ENCODE measurements at places on chromosomes 7 and 10.

GRCh38 chr10:33032654-33033151, 74.7 kb upstream of the ITGB1 start:
- peak; percentile 42 for DNase-seq

DNA sequence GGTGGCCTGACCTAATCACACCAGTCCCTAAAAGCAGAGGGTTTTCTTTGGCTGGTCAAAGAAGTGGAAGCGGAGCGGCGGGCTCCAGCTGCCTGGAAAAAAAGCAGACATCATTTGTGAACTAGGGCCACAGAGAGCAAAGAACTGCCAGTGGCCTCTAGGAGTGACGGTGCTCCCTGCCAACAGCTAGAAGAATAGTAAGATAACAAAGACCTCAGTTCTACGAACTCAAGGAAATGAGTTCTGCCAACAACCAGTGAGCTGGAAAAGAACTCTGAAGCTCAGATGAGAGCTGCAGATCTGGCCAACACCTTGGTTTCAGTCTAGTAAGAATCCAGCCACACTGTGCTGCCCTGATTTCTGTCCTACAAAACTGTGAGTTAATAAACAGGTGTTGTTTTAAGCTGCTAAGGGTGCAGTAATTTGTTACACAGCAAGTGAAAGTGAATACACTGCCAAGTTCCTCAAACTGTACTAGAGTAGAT, 178.0 kb downstream of the SRPK2 start:
- DNase-seq, result no peak

GRCh38 chr7:90677486-90678404, 81.6 kb downstream of the CDK14 start:
- DNase-seq, result no peak

DNA sequence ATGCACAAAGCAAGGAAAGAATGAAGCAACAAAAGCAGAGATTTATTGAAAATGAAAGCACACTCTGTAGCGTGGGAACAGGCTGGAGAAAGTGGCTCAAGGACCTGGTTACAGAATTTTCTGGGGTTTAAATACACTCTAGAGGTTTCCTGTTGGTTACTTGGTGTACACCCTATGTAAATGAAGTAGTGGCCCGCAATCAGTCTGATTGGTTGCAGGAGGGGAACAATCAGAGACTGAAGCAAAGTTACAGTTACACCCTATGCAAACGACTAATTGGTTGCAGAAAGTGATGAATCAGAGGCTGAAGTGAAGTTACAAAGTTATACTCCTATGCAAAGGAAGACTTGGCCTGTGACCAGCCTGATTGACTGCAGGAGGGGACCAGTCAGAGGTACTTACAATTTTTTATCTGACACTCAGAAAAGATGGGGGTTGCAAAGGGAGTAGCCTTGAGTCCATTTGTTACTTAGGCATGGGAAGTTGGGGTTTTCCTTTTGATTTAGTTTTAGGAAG, 3.6 kb upstream of the MTPN start:
- DNase-seq, result peak; percentile 25

GRCh38 chr10:74875068-74875467, 48.7 kb downstream of the KAT6B start:
- DNase-seq, result no peak

DNA sequence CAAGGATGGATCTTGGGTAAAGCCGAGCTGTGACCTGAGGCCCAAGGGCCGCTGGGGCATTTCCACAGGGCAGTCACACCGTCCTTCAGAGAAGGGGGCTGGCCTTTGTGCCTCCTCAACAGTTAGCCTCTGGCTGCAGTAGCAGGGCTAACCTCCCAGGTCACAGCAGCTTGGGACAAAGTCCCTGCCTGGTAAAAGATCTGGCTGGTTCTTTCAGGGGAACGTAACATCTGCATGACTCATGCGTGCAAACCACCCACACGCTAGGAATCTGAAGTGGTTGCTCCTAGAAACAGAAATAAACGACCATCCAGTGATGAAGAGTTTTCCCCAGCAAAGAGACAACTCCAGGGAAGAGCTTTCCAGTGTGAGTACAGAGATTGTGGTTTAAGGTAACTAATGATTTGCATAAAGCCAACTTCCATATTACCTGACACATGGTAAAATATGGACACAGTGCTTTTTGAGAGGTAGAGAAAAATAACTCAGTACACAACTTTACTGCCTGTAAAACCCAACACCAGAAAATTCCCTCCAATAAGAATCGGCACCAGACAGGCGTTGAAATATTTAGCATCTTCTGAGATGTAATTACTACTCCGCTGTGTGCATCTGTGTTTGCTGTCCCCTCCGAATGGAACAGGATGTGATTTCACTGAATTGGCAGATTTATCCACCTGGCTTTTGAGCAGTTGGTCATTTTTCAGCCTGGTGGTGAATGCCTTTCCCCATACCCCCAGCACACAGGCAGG, 84.9 kb upstream of the ADRB1 start:
- peak; percentile 94 for DNase-seq

GRCh38 chr10:114307731-114308130, 68.7 kb downstream of the VWA2 start:
- DNase-seq, result no peak

- no peak for DNase-seq
Measured at GRCh38 chr7:23347033-23347681, 48.0 kb downstream of the MALSU1 start.

- no peak for DNase-seq
Measured at GRCh38 chr10:1043532-1043995, 5.4 kb downstream of the IDI1 start.

DNA sequence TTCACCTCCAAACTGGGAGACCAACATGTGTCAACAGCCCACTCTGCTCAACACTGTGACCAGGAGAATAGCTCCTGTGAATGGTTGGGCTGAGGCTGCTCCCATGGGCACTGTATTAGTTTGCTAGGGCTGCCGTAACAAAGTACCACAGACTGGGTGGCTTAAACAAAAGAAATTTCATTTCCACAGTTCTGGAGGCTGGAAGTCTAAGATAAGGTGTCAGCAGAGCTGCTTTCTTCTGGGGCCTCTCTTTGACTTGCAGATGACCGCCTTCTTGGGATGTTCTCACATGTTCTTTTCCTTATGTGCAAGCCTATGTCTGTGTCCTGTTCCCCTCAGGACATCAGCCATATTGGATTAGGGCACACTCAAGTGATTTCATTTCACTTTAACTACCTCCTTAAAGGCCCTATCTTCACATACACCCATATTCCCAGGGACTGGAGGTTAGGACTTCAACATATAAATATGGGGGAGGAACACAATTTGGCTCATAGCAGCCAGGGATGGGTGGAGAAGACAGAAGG, 90.3 kb downstream of the CPED1 start:
- no peak for DNase-seq

- no peak for DNase-seq
Measured at GRCh38 chr10:10818082-10818481, 199.6 kb upstream of the CELF2 start.

- no peak for DNase-seq
Measured at GRCh38 chr10:71052076-71052660, 160.2 kb upstream of the UNC5B start.

DNA sequence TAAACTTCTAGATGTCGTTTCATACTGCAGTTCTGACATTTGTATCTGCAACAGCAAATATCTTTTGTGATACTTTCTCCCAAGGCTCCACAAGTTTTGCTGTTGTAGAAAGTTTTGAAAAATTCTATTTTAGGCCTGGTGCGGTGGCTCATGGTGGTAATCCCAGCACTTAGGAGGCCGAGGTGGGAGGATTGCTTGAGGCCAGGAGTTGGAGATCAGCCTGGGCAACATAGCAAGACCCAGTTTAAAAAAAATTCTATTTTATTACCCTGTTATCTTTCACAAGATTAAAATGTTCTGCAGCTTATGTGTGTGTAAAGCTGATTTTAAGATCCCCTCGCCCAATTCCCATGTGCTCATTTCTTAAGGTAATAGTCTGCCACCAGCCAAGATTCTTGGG, 1.4 kb downstream of the SND1 start:
- no peak for DNase-seq

DNA sequence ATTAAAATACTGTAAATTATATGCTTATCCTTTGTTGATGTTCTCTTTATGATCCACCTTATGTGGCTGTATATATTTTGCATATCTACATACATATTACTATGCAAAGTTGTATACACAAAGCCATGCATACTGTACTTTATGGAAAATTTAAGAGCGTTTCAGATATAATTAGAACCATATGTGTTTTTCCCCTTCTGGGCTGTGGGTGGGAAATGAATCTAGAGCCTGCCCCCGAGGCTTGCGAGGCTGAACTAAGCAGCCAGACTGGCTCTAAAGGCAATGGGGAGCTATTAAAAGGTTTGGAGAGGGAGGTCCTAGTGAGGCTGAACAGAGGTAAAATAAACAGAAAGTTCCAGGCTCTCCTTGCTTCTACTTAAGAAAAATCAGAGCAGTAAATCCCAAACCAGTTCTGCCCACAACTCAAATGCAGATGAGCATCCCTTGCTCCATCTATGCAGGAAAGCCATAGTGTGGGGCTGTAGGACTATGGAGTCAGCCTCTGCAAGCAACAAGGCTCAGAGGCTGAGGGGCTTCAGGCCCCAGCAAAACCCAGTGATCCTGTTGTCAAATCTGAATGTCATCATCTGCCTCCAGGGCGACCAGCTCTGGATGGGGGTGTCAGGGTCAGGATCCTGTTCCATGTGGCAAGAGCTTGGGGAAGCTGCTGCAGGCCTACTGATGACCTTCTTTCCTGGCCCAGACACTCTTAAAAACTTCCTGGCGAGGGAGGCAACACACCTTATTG, 14.1 kb upstream of the DDIT4 start:
- no peak for DNase-seq

DNA sequence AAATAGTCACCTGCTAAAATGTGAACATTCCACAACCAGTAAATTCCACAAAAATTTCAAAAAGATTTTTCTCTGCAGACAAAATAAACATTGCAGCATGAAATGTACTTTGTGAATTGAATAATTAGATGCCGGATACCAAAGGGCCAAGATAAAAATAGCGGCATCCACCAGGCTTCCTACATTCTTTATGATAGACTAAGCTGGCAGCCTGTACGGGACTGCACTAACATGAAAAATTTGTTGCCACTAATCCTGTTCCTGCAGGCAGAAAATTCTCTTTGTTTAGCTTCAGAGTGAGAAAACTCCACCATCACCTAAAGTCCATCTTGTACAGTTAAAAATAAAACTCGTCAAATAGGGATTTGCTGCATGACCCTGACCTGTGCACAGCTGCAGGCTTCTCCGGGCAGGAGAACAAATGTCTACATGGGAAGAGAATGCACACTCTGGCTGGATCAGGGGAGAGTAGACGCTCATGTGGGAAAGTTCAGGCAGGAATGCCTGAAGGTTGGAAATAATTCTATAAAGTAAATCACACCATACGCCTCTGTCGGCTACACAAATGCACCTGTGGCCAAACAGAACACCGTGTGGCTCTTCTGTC, 15.6 kb upstream of the ADO start:
- no peak for DNase-seq

GRCh38 chr7:82615527-82615926, 171.9 kb upstream of the CACNA2D1 start:
- DNase-seq, result no peak

DNA sequence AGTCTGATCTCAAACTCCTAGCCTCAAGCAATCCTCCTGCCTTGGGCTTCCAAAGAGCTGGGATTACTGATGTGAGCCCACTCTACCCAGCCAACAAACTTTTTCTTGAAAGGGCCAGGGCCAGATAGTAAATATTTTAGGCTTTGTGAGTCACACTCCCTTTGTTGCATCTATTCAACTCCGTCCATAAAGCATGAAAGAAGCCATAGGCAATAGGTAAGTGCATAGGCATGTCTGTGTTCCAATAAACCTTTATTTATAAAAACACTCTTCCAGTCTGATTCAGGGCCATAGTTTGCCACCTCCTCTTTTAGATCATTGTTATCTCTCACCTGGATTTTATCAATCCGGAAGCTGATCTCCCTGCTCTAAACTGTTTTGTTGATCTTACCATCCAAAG, 105.6 kb upstream of the BMPER start:
- DNase-seq, result no peak

DNA sequence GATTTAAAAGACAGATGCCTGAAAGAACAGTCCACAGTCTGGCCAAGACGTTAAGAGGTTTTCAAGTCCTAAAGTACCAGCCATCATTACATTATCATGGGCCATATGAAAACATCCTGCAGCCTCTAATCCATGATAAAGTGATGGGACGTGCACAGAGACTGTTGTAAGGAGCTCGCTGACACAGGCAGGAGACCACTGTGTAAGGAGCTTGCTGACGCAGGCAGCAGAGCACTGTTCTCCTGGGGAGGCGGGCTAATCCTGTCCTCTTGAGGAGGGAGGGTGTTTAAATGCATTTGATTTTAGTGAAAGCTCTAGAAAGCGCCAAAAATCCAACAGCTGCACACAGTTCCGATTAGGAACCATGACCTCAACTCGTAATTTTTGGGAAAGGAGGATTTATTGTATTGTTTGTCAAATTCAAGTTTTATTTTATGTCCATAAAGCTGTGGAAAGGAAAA, 16.9 kb downstream of the SVIL start:
- DNase-seq, result no peak

DNA sequence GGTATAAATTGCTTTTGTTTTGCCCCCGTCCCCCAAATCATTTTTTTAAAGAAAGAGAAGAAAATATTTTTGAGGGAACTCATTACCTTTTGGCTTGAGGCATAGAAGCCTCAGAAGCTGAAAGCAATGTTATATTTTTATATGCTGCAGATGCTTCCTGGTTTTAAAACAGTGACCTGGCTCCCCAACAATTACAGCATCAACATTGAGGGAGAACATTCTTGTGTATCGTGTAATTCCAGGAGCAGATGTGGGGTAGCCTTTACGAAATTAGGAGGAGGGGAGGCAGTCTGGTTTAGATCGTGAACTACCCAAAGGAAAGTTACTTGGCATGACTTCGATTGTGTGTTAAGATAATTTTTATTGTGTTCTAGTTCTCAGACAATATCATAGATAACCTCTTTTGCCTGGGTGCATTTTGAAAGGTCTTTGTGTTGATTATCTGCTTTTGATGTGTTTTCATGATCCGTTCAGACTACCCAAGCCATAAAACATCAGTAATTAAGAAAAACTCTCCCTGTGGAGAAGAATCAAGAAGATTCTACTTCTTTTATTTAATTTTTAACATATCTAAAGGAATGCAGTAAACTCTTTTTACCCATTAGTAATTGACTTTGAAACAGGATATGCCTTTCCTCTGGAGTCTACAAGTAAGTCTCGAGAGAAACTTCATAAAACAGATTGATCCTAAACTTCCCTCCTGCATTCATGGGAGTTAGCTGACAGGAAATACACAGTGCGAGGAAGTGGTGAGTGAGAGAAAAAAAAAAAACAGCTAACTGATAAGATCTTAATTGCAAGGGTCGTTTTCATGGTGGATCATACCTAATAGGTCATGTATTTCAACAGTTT, 141.4 kb downstream of the KIAA1217 start:
- peak; percentile 12 for DNase-seq

- peak; percentile 43 for DNase-seq
Measured at GRCh38 chr7:229184-229964, 37.0 kb downstream of the FAM20C start.

Measured in RCC 7860 (cell line).